ENCODE measurements at places on chromosomes 3 and 15. TPM values are rescaled to one million over a fixed set of nuclear protein-coding genes. Genes with fewer than 3 reads are reported as not detected.

LYSMD4 gene
- 9.5 TPM for total RNA-seq

PIGX gene
- total RNA-seq, result 6.5 TPM

VPS13C gene
- total RNA-seq, result 61.5 TPM

TMCO5A gene
- not detected for total RNA-seq

PLIN1 gene
- total RNA-seq, result not detected

XCR1 gene
- not detected for total RNA-seq

LSMEM2 gene
- total RNA-seq, result not detected

TM4SF1 gene
- total RNA-seq, result 183 TPM

SKIL gene
- total RNA-seq, result 50.5 TPM

NANOGP8 gene
- not detected for total RNA-seq

THSD4 gene
- 13.9 TPM for total RNA-seq

CHRNA7 gene
- total RNA-seq, result 0.47 TPM

SNX33 gene
- total RNA-seq, result 21.8 TPM
